CD4-positive, CD25-positive, alpha-beta regulatory T cell (primary cell): ENCODE measurements at places on chromosomes 12 and 14. TPM values are rescaled to one million over a fixed set of nuclear protein-coding genes. Genes with fewer than 3 reads are reported as not detected.

DNA sequence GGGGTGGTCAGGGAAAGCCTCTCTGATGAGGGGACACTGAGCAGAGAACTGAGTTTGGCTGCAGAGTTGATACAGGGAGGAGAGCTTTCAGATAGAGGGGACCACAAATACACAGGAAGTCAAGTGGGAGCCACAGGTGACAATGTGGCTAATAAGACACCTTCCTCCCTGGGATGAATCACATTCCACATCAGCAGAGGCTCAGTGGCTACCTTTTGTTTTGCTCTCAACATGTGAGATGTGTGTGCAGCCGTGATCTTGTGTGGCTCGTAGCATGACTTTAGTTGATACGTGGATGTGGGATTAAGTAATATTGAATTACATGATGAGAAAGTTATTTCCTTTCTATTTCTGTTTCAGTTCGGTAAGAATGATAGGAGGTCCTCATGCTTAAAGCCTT is 7.5 kb downstream of the CRADD start:
- peaks cover 16% of the 10 kb centered on the region for H3K4me1 ChIP-seq
- DNase-seq = no peak
- H3K27ac ChIP-seq = no peak overlapping the region
- no peak overlapping the region for H3K4me3 ChIP-seq
- no peaks in the 10 kb centered on the region for H3K27me3 ChIP-seq
- no peaks in the 10 kb centered on the region for H3K36me3 ChIP-seq

GRCh38 chr12:38113991-38114390 is 202.6 kb upstream of the ALG10B start:
- DNase-seq = no peak
- H3K27me3 ChIP-seq = no peaks in the 10 kb centered on the region
- H3K36me3 ChIP-seq = no peaks in the 10 kb centered on the region

DNA sequence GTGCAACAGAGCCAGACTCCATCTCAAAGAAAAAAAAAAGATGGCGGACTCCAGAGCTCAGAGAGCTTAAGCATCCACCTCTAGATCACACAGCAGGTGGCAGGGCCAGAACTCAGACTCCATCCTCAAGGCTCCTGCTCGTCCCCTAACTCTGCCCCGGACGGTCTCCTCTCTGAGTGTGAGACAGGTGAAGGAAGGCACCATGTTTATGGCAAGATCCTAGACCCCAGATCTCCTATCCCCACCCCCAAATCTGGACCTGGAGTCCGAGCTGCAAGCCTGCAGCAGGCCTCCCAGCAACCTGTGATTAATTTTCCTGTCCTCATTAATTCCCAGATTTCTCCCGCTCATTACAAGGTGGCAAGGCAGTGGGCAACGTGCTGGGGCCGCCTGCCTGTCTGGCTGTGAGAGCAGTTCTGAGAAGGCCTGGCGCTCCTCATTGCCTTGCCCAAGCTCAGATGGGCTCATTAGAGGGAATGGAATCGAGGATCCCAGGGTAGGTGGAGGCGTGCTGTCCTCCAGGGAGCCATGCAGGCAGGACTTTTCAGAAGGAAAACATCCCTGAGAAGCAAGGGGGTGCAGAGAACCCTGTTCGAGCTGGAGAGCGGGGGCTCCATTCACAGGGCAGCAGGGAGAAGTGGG is 296.6 kb upstream of the RTL1 start:
- no peaks in the 10 kb centered on the region for H3K4me1 ChIP-seq
- no peak overlapping the region for H3K27ac ChIP-seq
- no peaks in the 10 kb centered on the region for H3K36me3 ChIP-seq
- no peaks in the 10 kb centered on the region for H3K27me3 ChIP-seq

- H3K4me3 ChIP-seq = no peak overlapping the region
- no peak overlapping the region for H3K27ac ChIP-seq
- H3K4me1 ChIP-seq = no peaks in the 10 kb centered on the region
- H3K36me3 ChIP-seq = no peaks in the 10 kb centered on the region
- peaks cover 7% of the 10 kb centered on the region for H3K27me3 ChIP-seq
- no peak for DNase-seq
Measured at GRCh38 chr12:4743046-4743445, 22.8 kb downstream of the GALNT8 start.

- no peak overlapping the region for H3K27ac ChIP-seq
- no peaks in the 10 kb centered on the region for H3K27me3 ChIP-seq
- H3K4me1 ChIP-seq = peaks cover 6% of the 10 kb centered on the region
- H3K4me3 ChIP-seq = no peak overlapping the region
- DNase-seq = no peak
Measured at GRCh38 chr12:31783556-31783955, 54.7 kb upstream of the AMN1 start.

DNA sequence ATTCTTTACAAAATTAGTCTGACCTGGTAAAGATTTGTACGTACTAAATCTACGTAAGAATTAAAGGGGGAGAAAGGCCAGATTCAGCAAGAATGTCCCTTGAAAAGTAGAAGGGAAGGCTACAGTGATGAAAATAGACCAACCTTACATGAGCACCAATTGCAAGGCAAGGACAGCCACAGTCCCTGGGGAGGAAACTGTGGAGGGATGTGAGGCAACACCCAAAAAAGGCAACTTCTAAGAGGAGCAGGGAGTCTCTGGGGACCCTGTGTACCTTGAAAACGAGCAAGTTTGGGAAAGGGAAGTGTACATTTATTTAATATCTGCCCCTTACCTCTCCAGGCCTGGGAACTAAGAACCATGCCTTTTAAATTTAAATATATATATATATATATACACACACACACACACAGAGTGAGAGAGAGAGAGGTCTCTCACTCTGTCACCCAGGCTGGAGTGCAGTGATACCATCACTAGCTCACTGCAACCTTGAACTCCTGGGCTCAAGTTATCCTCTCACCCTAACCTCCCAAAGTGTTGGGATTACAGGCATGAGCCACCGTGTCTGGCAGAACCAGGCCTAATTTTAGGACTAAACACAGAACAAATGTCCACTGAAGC is 56.4 kb downstream of the TMCC3 start:
- no peak overlapping the region for H3K27ac ChIP-seq
- H3K4me1 ChIP-seq = no peaks in the 10 kb centered on the region
- H3K4me3 ChIP-seq = no peak overlapping the region
- no peak for DNase-seq

DNA sequence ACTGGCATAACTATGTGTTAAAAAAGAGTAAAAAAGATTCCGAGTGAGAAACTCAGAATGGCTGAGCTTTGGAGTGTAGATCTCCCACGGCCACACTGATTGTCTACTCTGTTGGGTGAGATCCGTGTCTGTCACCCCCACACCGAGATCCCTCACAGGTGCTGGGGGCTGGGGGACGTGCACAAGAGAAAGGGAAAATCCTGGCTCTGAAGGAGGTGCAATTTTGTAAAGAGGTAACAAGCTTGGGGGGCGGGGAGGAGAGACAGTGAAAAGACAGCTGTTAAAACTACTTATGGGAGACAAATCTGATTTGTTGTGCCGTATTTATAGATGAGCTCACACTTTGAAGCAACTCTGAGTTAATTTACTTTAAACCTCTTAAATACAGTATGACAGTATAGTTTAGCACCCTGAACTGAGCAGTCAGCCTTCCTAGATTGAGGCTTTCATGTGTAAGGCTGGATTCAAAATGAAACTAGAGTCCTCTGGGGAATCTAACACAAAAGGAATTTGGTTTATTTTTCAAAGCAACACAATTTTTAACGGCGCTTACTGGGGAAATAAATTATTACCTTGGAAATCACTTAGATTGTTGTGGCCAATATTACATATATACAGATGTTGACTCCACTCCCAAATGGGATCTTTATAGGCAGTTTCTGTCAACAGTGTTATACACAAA is 167.4 kb upstream of the RGS6 start:
- H3K4me3 ChIP-seq = no peak overlapping the region
- H3K27ac ChIP-seq = no peak overlapping the region
- no peak for DNase-seq
- peaks cover 11% of the 10 kb centered on the region for H3K27me3 ChIP-seq
- H3K36me3 ChIP-seq = no peaks in the 10 kb centered on the region
- H3K4me1 ChIP-seq = no peaks in the 10 kb centered on the region

NEDD1 gene
- 29.1 TPM for total RNA-seq

CACNA2D4 gene
- total RNA-seq = 7.1 TPM

GPHN gene
- 19.5 TPM for total RNA-seq

CCDC196 gene
- total RNA-seq = not detected

RASSF8 gene
- total RNA-seq = 0.20 TPM

ANKRD33 gene
- not detected for total RNA-seq

SERPINA12 gene
- total RNA-seq = not detected
